ENCODE measurements at places on chromosomes 4 and X.

- no peak for DNase-seq
These were observed 7.9 kb upstream of the FAM13A start for GRCh38 chr4:89064848-89065247.

DNA sequence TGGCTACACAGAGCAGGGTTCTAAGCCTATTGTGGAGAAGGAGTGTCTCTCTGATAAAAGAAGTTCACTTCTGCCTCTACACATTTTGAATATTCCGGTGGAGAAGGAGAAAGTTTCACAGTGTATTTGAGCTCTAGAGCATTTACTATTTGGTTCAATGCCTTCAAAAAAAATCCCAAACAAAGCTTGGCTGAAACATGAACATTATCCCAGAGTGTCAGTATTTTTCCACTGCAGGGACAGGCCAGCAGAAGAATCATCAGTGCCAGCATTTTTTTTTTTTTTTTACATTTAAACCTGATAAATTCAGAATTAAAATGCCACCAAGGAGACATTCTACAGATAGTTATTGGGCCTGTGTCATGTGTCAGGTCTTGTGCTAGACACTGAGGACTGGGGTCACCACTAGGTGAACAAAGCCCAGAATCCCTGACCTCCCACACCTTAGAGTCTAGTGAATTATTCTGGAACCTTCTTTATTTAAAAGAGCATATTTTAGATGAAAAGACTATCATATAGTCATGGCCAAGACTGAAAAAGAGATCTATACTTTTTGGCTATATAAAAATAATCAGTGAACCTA lies 48.0 kb upstream of the NAP1L5 start:
- DNase-seq, result no peak

DNA sequence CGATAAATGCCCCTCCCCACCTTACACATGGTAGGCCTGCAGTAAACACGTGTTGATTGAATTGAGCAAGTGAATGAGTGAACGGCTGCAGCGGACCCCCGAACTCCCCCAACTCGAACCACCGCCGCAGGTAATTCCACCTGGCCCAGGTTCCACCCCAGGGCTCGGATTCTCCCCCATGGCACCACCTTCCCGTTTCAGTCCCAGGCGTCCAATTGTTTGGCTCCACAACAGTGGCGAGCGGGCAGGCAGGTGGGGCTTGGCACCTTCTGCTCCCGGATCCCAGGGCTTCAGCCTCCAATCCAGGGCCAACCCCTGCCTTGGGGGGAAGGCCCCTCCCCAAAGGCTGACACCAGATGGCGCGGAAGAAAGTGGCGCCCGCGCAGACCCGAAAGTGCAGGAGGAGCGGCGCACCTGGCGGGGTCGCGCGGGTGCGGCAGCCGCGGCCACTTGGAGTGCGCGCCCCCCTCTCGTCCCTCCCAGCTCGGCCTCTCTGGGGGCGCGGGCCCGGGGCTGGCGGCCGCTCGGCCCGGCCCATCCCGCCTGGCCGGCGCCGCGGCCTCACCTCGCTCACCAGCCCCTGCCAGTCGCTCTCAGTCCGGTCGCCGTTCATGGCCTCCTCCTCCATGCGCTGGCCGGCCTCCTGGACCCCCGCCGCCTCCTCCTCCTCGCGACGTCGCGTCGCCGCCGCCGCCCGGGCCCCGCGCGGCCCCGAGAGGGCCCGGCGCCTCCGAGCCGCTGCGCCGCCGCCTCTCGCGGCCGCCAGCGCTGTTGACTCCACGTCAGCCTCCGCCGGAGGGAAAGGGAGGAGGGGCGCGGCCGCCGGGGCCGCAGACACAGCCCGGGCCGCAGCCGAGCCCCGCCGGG lies at the start of gene CCDC149:
CCDC149 (minus strand) TSS at position 791 of the 867 bp plus-strand sequence; CDS start at position 613, 178 bp downstream.
- DNase-seq, result no peak

GRCh38 chr4:115222061-115222460 lies 108.6 kb upstream of the NDST4 start:
- DNase-seq, result no peak

DNA sequence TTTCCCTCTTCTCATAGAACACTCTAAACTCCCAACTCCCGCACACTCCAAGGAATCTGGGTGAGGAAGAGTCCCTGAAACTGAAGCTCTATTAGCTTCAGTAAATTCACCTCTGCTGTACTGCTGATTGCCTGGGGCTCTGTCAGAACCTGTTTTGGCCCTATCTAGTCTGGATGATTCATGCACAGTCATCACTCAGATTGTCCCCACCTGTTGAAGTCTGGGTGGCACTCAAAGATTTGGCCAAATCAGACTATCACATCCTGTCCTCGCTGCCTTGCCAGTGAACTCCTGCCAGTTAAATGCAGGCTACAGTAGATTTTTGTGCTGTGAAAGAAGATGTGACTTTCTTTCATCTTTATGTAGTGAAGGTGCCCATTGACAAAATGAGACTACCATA lies 63.5 kb upstream of the EMCN start:
- DNase-seq, result no peak

GRCh38 chr4:57098415-57098814 lies 11.8 kb downstream of the IGFBP7 start:
- DNase-seq, result no peak

DNA sequence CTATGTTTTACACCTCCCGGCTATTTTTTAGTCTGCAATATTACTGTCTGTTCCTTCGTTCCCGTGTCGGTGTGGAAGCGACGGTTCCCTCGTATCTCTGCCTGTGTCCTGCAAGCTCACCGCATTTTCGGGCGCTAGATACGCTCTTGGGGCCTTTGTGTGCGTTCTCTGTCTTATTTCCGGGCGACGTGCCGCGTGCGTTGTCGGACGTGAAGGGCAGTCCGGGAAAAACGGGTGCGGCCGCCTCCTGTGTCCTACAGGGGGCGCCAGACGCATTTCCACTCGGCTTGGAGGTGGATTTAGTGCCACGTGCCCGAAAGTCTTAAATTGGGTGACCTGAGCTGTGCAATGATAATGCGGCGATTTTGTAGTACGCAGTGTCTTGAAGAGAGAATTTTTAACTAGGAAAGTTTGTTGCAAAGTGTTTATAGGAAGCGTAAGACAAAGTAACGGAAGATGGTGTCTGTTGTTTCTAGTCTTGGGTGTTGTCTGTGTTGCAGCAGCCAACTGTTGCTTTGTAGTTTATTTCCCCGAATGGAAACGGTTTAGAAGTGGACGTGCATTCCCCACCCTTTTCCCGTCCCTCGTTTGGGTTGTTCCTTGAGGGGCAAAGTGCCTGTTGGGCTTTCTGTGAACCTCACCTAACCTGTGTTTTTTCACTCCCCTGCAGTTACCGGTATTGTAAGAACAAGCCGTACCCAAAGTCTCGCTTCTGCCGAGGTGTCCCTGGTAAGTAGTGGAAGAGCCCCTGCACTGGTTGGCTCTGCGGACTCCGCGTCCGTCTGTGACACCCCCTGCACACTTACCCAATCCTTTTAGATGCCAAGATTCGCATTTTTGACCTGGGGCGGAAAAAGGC lies 720 bp downstream of the RPL10 start:
- peak; percentile 60 for DNase-seq

DNA sequence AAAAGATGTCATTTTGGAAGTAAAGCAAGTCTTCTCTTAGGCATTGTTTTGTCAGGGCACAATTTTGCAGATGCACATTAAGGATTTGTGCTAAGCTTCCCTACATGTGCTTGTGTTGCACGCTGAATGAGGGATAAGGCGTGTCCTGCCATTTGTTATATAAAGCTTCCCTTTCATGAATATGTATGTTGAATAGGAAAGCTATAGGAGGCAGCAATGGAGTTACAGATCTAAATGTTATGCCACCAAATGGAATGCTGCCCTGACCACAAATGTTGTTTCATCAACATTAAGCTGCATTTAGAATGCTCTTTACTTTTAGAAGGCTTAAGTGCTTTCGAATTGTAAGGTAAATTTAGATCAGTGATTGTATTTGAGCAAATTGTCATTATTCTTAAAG lies 20.9 kb downstream of the SGMS2 start:
- no peak for DNase-seq

DNA sequence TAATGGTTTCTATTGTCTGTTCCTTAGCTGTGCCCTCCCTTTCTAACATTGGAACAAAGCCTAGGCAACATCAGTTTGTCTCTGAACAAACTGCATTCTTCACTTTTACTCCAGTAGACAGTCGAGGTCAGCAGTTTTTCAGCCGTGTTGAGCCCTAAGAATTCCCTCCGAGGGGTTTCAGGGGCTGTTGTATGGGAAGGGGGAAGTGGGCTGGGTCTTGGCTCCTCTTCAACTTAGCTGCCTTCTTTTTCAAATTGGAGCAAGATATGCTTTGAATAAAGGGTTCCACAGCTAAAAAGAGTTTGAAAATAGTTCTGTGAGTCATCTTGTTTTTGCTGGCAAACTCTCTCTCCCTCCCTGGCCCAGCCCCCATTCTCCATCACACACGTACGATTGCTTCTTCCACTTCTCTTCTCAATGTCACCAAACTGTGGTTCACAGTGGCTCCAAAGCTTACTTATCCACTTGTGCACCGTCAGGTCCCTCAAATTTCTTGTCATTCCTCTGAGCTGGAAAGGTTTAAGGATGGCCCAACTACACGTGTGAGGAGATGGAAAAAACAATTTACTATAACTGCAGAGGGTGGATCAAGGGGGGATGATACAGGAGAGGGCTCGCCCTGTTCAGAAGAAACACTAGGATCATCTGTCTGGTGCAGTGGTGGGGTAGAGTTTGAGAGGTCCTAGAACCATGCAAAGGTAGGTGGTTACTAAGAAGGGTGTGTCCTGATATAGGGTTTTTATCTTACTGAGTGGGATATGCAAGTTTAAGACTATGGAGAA lies 9.2 kb upstream of the MAML3 start:
- DNase-seq, result no peak

- DNase-seq, result no peak
These were observed 61.3 kb upstream of the MAGEB10 start for GRCh38 chrX:27746516-27746915.

GRCh38 chrX:134571796-134572195 lies 86.5 kb downstream of the PLAC1 start:
- DNase-seq, result no peak

- DNase-seq, result no peak
These were observed 114.3 kb downstream of the NKX6-1 start for GRCh38 chr4:84384801-84385200.

DNA sequence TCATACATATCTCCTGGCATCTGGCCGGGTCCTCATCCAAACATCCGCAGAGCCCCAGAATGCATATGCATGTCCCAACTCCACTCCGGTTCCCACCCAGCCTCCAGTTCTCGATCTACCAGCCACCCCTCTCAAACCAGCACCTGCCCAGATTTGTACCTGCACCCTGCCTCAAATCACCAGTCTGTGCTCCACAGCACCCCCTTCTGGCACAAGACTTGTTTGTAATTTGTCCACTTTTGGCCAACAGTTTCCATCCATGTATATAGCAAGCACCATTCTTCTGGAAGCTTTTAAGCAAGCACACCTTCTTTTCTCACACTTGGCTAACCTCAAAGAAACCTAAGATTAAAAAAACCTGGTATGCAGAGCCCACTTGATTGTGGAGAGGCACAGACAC lies 644.1 kb downstream of the MID1IP1 start:
- no peak for DNase-seq

DNA sequence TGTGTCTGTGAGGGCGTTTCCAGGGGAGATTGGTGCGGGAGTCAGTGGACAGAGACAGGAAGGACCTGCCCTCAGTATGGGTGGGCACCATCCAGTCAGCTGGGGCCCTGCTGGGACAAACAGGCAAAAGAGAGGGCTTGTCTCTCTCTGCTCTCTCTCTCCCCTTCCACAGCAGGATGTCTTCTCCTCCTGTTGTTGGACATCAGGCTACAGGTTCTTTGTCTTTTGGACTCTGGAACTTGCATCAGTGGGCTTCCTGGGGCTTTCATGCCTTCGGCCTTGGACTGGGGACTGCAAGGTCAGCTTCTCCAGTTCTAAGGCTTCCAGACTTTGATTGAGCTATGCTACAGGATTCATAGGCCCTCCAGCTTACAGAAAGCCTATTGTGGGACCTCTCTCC lies 59.6 kb downstream of the ADGRA3 start:
- no peak for DNase-seq

- DNase-seq, result no peak
These were observed 2.9 kb upstream of the GUF1 start for GRCh38 chr4:44675366-44675765.

DNA sequence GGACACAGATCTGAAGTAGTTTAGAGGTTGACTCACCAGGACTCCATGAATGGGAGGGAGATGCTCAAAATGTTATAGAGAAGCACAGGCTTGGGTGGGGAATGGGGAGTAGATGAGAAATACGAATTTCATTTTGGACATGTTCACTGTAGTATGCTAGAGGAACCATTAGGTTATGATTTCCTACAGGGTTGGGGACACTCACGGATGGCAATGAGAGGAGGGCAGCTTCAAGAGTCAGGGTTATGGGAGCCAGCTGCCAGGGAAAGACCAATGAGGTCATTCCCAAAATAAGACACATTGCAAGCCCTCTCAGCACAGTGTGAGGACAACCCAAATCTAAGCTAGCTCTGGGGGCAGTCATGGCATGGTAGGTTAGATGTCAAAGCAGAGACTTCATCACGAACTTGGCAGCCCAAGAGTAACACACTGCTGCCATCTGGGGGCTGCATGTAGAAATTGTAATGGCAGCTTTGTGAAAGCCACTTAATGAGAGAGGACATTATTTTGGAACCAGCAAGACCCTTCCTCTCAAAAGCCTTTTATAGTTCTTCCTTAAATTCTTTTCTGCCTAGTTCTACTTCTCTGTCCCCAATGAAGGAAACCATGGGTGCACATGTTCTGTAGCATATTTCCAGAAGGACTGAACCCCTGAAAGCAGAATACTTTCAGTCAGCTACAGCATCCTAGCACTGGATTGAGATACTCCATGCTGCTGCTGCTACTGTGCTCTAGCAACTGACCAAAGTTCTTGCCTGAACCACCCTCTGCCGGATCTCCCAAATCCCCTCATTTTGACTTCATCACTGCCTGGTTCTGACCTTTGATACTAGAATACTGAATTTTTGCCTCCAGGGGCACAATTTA lies 16.2 kb upstream of the ZCCHC12 start:
- no peak for DNase-seq

DNA sequence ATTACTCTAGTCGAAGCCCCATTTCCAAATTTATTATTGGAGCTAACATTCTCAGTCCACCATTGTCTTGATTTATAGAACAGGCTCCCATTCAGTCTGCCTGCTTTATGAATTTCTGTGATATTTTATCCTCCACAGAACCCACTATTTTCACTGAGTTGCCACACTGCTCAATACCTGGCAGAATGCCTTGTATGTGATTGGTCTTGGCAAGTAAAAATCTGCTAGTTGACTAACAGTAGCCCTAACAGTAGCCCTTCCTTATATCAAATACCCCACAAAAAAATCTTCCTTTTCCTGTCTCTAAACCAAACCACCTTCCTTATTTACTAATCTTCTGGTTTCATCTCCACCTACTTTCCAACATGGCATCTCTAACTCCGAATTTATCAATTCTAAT lies 82.6 kb downstream of the CHM start:
- no peak for DNase-seq

Data from stimulated activated CD8-positive, alpha-beta memory T cell treated with anti-CD3 and anti-CD28 coated beads, Interleukin-4, amount 100 ng/mL, for 4 hours (primary cell).